ENCODE measurements at places on chromosomes 4 and X. TPM values are rescaled to one million over a fixed set of nuclear protein-coding genes. Genes with fewer than 3 reads are reported as not detected.

DNA sequence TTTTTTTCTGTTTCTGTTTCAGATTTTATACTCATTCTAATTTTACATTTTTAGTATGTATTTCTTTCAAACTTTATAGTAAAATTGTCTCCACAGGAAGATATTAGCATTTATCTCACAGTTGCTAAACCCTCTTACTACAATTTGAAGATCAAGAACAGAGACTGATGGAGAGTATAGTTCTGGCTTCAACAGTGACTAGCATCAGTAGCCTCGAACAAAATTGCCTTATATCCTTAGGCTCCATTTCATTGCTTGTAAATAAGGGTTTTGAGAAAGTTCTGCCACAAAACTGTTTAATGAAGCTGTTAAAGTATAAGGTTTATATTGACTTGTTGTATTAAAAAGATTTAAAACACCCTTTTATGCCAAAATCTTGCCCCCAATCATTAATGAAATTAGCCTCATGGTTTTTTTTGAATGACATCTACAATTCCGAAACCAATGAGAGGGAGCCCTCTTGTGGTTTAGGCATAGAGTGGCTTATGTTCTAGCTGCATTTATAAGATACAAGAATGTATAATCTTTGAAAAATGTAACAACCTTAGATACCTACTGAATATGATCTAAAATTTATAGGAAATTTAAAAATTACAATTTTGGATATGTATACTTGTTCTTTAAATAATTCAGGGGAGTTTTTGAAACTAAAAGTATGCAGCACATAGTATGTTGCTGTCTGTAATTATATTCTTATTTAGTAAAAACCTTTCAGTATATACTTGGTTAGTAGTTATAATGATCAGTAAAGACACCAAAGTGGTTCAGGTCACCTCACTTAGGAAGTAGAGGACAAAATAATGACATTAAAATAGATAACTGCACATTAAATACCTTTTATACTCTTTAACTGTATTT, 109.8 kb upstream of the HPGD start:
- H3K4me3 ChIP-seq = no peak overlapping the region
- no peaks in the 10 kb centered on the region for H3K4me1 ChIP-seq
- no peaks in the 10 kb centered on the region for H3K36me3 ChIP-seq
- H3K27ac ChIP-seq = no peak overlapping the region
- no peaks in the 10 kb centered on the region for H3K27me3 ChIP-seq

GRCh38 chr4:97953171-97953941, 189.9 kb downstream of the STPG2 start:
- H3K4me1 ChIP-seq = peaks cover 6% of the 10 kb centered on the region
- H3K27ac ChIP-seq = no peak overlapping the region
- H3K36me3 ChIP-seq = no peaks in the 10 kb centered on the region
- H3K4me3 ChIP-seq = no peak overlapping the region
- DNase-seq = no peak

DNA sequence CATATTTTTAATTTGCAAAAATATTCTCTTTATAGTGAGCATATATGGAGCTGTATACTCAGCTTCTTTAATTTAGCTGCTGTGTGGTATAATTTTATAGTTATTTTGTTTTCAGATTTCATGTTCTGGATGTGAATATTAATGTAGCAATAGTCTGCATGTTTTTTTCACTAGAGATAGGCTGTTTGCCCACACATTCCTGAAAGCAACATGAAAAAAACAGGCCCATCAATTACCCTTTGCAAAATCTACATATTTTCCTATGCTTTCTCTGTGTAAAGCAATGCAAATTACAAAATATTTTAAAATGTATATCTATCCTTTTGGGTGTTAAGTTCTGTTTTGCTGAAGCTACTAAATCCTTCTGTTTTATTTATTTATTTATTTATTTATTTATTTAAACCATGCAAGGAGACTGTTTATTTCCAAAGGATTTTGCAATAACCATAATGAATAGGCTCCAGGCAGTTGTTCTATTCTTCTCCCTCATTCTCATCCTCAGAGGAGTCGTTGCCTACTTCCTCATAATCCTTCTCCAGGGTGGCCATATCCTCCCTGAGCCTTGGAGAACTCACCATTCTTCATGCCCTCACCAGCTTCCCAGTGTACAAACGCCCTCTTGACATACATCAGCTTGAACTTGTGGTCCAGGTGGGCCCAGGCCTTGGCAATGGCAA, 277.1 kb downstream of the ANKRD50 start:
- no peak for DNase-seq
- H3K27me3 ChIP-seq = no peaks in the 10 kb centered on the region
- no peak overlapping the region for H3K27ac ChIP-seq
- H3K4me3 ChIP-seq = no peak overlapping the region
- no peaks in the 10 kb centered on the region for H3K36me3 ChIP-seq
- H3K4me1 ChIP-seq = peaks cover 51% of the 10 kb centered on the region

SLC9B2 gene
- total RNA-seq = 27.7 TPM

- H3K4me1 ChIP-seq = no peaks in the 10 kb centered on the region
- H3K4me3 ChIP-seq = no peak overlapping the region
- DNase-seq = no peak
- no peaks in the 10 kb centered on the region for H3K36me3 ChIP-seq
- no peak overlapping the region for H3K27ac ChIP-seq
These were observed 39.5 kb upstream of the ZNF330 start for GRCh38 chr4:141180991-141181761.

DNA sequence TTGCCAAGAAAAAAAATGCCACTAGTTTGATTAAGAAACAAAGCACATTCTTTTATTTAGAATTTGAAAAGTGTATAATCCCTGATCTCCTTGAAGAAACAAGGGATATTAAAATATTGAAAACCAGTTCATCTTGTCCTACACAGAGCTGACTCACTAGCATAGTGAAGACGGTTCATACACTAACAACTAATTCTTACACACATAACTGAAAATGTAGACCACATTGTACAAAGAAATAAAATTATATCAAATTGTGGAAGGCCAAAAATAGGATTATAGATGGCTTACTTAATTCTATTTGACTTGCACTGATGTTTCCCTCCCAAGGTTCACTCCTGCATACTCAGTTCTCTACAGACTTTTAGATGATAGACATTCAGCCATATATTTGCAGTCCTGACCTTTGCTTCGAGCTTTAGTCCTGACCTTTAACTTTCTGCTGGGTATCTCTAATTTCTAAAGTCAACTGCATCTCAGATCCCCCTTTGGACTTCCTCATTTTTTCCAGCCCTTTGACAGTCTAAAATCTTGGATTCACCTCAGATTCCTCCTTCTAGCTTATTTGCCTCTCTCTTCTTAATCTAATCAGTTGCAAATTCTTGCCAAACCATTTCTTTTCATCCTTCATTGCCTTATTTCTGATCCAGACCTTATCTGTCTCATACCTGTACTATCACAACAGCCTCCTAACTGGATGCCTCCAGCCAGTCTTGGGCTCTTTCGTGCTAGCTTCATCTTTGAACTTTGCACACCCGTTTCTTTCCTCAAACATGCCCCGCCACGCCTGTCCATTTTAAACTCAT, 4.5 kb upstream of the WWC2 start:
- H3K4me3 ChIP-seq = no peak overlapping the region
- no peaks in the 10 kb centered on the region for H3K4me1 ChIP-seq
- no peak overlapping the region for H3K27ac ChIP-seq

DNA sequence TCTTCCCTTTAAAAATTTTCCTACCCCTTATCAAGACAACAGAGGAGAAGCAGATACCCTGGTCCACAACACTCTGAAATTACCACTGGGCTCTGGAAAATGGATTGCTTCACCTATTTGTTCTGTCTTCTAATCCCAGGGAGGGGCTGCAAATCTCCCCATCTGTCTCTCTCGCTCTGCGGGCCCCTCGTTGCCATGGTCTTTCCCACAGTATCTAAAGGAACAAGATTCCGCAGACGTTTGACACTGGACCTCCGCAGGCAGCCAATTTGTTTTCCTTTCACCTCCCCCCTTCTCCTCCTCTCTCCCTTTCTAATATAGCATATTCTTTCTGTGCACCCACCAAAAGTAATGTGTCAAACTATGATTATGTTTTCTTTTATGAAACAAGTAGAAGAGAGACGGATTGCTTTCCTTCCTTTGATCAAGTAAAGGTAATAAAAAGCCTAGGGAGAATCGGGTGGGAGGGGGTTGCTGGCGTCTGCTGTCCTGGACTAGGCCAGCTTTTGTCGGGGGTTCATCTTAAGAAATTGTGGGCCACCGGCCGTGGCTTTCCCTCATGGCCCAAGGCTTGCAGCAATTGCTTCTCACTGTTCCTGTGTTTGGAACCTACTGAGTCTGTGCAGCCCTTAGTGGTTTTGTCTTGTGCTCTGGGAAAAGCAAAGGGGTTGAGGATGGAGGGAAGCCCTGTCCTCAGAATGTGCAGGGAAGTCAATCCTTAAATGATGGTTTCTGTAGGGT, 81.0 kb downstream of the MGST2 start:
- H3K4me3 ChIP-seq = no peak overlapping the region
- H3K4me1 ChIP-seq = no peaks in the 10 kb centered on the region
- DNase-seq = no peak
- H3K36me3 ChIP-seq = no peaks in the 10 kb centered on the region
- H3K27ac ChIP-seq = no peak overlapping the region
- H3K27me3 ChIP-seq = no peaks in the 10 kb centered on the region

Measured in MCF 10A (cell line).